ENCODE measurements at places on chromosomes 13 and 19. TPM values are rescaled to one million over a fixed set of nuclear protein-coding genes. Genes with fewer than 3 reads are reported as not detected.

The SULT2A1 gene
- total RNA-seq = not detected

The NAA16 gene
- 31.6 TPM for total RNA-seq

The URAD gene
- total RNA-seq = not detected

The SLC15A1 gene
- total RNA-seq = not detected

The ACP7 gene
- not detected for total RNA-seq

The ATP5F1D gene
- total RNA-seq = 156 TPM

The PEAK3 gene
- total RNA-seq = 0.43 TPM

Measured in activated naive CD4-positive, alpha-beta T cell treated with anti-CD3 and anti-CD28 coated beads, Interleukin-2, amount 10 ng/mL, durations not matched to agents 5 hours and 36 hours (primary cell).